Suprapubic skin (tissue), 4 donors: ENCODE measurements at places on chromosomes 5 and 9. TPM values are rescaled to one million over a fixed set of nuclear protein-coding genes. Genes with fewer than 3 reads are reported as not detected.

DAPK1 gene
- 5.4 TPM for total RNA-seq

PDZD2 gene
- total RNA-seq, result 131 TPM

GPX3 gene
- total RNA-seq, result 601 TPM

ZNF454 gene
- total RNA-seq, result 3.1 TPM

BSPRY gene
- total RNA-seq, result 36.8 TPM

IRX2 gene
- total RNA-seq, result 38.1 TPM

SHISAL2B gene
- not detected for total RNA-seq

ORM1 gene
- total RNA-seq, result not detected

PCDHB13 gene
- total RNA-seq, result 6.5 TPM

ZNF484 gene
- total RNA-seq, result 10.3 TPM

DCAF12 gene
- total RNA-seq, result 21.8 TPM

GARNL3 gene
- total RNA-seq, result 23.3 TPM

TCF7 gene
- total RNA-seq, result 2.9 TPM

PMPCA gene
- total RNA-seq, result 65.1 TPM

DNA sequence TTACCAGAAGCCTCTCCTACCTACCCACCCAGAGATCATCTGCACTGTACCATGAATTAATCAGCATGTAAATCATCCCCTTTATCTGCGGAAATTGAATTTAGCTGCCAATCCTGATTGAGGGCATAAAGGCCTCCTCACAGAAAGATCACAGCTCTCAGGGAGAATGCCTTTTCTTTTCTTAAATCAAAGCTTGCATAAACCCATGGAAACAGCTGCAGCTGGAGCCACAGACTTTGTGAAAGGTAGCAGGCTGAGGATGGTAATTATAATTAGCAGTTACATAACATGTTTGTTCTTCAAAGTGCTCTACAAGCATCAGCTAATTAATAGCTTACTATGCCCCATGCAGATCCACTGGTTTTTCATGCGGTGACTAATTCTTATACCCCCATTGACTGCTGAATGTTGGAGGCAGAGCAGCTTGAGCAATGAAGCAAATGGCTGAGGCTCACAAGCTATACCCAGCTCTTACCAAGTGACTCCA is 54.6 kb downstream of the SUSD1 start:
- DNase-seq, result no peak

GRCh38 chr9:111601237-111602018 is 2.0 kb upstream of the PTGR1 start:
- no peak for DNase-seq

DNA sequence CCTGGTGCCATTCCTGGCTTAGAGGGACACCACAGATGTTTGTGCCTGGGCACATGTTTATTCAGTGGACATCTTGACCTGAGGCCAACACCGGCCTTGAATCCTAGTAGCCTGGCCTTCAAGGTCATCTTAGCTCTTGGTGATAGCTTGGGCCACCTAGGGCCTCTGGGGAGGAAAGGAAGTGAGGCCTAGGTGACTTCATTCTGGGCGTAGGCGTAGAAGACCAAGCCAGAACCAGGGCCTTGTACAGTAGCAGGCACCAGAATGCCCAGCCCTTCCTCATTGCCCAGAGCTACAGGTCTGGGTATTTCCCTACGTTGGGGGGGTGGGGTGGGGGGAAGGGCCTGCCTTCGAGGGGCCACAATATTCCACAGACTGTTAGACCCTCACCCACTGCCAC is 33.8 kb downstream of the WNK2 start:
- DNase-seq, result no peak

GRCh38 chr5:77774981-77775789 is 954 bp downstream of the TBCA start:
- DNase-seq, result no peak

DNA sequence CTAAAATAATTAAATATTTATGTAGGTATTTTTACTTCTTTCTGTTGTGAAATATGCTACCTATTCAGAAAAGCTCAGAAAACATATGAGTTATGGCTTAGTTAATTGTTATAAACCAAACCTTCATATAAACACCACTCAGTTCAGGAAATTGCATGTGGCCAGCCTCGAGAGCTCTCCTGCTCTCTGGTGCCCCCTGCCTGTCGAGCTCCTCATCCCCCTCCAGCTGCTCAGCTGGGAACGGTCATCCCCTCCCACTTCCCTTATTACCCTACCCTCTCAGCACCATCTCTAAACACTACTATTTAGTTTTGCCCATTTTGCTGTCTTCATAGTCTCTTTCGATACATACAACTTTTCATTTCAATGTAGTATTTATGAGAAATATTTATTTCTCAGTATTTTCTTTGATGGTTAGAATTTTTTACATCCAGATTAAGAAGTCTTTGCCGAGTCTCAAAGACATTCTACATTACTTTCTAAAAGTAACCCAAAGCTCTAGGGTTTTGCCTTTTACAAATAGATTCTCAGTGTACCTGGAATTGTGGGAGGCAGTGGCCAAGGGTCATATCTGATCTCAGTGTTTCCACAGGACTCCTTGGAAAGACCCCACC is 51.2 kb upstream of the SEMA4D start:
- no peak for DNase-seq

- DNase-seq, result no peak
These were observed 46.6 kb downstream of the TMEM252 start for GRCh38 chr9:68493958-68494577.

GRCh38 chr5:68161156-68161555 is 54.4 kb upstream of the PIK3R1 start:
- DNase-seq, result no peak

DNA sequence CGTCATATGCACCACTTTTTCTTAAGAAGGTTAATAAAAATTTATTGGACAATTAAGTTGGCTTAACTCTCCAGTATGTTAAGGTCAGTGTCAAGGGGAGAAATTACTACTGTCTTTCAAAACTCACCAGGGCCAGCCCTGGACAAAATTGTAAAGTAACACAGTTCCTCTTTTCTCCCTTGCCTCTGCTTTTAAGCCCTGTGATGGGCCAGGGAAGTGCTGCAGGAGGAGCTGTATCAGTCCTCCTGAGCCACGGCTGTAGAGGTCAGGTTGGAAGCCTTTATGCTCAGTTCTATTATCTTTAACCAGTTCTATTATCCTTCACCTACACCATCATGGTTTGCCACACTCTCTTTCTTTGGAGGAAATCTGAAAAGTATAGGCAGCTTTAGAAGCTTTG is 11.5 kb upstream of the PPP2R2B start:
- no peak for DNase-seq

DNA sequence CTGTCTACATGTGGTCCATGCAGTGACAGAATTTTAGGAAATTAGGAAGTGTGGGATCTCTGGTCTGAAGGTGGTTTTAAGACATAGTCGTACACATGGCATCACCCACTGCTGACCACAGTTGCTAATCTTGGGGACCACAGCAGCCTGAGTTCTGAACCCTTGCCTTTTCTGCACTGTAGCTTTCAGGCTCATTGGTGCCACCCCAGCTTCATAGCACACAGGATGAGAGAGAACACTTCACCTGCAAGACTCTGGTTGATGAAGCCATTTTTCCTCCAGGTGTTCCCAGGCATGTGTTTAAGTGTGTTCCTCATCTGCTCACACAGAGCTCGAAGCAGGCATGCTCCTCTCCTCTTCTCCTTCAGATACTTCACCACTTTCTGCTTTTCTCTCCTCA is 68.2 kb upstream of the S1PR3 start:
- DNase-seq, result no peak

GRCh38 chr5:150766251-150766650 is 7.4 kb upstream of the DCTN4 start:
- no peak for DNase-seq

DNA sequence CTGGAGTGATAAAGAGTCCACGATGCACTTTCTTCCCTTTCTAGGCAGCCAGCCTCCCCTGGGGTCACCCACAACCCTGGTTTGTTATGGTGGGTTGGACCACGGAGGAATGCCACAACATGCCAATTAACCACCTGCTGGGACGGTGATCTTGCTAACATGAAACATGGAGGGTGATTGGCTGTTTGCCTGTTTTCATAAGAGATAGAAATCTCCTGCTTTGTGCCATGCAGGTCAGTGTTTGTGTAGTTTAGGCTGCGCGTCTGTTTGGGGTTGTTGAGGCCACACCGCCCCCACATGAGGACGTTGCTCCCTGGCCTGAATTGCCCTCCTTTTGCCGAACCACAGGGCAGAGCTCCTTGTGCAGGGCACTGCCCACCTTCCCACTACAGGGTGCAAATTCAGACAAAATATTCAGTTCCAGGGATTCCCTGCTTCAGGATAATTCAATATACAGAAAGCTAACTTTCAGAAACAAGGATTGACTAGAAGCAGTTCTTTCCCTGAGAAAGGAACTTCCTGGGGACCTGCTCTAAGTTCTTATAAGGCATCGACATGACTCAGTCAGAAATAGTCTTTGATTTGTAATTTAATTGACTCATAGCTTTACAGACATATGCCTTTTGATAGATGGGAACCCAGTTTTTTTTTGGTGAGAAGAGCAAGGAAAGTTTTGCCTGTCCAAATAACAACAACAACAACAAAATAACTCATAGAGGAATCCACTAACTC is 427.6 kb downstream of the GADD45G start:
- DNase-seq, result no peak
